Activated CD4-positive, alpha-beta T cell treated with anti-CD3 and anti-CD28 coated beads, Interleukin-2, amount 50 U/mL, for 16 hours (primary cell): ENCODE measurements at places on chromosomes 1 and 21.
A peak's percentile ranks its signal among the peaks of the same experiment; 100 is the strongest.

DNA sequence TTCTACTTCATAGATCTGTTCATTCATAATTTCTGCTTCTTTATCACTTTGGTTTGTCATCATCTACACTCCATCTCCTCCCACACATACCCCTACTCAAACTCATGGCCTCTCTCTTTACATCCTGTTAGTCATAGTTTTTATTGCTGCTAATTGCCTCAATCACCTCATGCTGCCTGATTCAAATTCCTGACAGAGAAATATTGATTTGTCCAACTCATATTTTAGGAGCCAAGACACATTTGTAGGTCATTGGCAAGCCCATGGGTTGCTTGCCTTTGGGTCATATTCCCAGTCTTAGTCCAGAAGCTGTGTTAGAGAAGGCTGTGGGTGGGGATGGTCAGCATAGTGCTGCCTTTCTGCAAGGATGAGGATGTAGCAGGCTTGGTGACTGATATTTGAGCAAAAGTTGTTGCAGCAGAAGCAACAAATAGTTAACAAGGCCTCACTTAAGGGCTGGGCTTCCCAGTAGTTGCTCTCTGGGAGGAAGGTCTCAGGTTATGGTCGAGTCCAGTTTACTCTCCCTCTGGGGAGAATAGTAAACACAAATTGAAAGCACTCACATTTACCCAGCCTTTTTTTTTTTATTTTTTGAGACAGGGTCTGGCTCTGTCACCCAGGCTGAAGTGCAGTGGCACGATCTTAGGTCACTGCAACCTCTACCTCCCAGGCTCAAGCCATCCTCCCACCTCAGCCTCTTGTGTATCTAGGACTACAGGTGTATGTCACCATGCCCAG, 22.4 kb upstream of the EPS15 start:
- peak; percentile 39 for DNase-seq

- peak; percentile 44 for DNase-seq
Measured at GRCh38 chr1:198088360-198089071, 68.3 kb upstream of the NEK7 start.

DNA sequence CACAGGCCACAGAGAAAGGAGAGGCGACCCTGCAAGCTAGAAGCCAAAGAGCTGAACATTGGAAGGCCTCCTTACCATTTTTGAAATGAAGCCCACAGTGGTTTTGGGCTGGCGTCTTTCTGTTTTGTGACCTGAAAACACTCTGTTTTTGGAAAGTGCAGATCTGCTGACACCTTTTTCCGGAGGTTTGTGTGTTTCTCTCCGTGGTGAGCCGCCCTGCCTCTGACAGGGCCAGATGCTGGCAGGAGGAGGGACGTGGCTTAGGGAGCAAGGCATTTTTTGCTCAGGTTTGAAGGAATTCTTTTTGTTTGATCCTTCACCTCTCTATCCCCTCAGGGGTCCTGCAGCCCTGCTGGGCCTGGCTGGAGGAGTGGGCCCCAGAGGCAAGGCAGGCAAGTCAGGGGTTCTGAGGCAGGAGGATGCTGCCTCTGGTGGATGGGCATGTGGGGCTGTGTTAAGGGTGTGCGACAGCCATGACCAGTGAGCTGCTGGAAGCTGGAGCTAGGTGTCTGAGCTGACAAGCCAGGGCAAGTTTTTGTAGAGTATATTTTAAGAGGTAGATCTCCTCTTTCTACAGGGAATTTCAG, 133.8 kb downstream of the CAMTA1 start:
- DNase-seq: no peak

- no peak for DNase-seq
Measured at GRCh38 chr1:43541721-43542401, 11.2 kb downstream of the PTPRF start.

DNA sequence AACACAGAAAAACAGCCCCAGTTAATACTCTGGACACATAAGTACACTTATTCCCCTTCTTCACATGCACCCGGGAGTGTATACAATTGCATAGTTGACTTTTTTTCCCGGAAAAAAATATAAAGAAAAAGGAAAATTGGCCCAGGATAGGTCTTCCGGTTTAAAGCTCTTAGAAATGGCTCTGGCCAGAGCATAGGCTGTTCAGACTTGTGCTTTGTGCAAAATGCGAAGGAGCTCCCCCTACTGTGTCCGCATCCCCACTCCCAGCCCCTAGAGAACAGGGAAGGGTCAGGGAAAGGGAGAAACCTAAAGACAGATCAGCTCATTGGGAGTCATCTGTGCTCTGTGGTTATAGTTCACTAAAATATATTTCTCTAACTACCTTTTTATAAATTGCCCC, 5.5 kb upstream of the MTMR11 start:
- DNase-seq: no peak

- no peak for DNase-seq
Measured at GRCh38 chr1:36583080-36583479, 100.4 kb upstream of the CSF3R start.

DNA sequence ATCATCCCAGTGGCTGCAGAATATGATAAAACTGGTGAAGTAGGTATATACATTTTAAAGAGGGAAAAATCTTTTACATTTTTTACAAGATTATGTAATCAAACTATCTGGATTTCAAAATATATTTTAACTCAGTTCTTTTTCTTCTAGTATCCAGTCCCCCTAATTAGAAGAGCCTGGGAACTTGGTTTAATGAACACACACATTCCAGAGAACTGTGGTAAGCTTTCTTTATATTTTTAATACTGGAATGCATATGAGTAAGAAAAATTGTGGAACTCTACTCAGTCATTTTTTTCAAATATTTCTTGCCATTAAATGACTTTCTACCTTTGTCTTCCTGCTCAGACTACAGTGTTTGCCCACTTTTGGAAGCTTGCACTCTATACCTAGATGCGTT, 8.2 kb downstream of the ACADM start:
- no peak for DNase-seq

DNA sequence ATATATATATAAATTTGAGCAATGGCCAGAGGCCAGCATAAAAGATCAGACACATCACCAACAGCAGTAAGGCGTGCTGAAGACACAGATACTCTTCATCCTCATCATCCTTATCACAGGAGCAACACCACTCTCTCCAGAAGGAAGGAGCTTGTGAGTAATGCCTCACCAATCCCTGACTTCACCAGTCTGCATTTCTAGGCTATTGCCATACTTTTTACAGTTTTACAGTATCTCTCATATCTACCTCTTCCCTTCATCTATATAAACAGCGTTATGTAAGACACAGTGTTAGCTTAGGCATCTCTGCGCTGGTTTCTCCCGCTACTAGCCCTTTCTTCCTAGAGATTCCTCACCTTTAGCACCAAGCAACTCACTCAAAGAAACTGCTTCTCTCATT, 2.4 kb upstream of the ABL2 start:
- no peak for DNase-seq

GRCh38 chr1:203082231-203082505, 3.6 kb downstream of the MYOG start:
- DNase-seq: no peak

GRCh38 chr1:31111290-31111951, 45.9 kb upstream of the PUM1 start:
- DNase-seq: no peak

GRCh38 chr1:192951691-192952460, 107.3 kb downstream of the UCHL5 start:
- no peak for DNase-seq

GRCh38 chr21:46518983-46519583, 60.4 kb downstream of the DIP2A start:
- DNase-seq: no peak

DNA sequence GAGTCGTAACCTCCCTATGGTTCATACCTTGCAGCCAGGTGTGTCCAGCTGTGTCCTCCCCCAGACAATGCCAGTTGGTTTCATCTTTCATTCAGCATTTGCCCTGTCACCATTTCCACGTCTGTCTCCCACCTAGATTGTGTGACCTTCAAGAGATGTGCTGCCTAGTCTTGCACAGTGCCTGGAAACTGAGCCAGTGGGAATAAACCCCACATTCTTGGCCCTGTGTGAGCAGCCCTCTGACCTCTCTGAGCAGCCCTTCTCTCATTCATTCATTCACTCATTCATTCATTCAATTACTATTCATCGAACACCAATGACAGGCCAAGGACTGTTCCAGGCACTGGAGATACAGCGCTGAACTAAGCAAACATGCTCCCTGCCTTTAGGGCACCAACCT, 115.7 kb downstream of the GRIK3 start:
- no peak for DNase-seq

DNA sequence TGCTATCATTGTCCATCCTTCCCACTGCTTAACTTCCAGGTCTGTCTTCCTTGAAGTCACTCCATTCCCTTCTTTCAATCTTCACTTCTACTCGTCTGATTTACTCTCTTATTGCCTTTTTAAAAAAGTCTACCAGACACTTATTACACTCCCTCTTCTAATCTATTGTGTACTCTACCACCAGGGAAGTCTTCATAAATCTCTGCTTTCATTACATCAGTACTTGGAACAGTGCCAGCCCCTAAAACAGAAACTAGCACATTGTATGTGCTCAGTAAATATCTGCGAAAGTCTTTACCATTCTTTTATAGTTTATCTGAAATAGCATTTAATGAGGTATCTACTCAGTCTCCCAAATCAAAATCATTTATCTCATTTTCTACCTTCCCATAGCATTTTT, 236.4 kb downstream of the USH2A start:
- no peak for DNase-seq

DNA sequence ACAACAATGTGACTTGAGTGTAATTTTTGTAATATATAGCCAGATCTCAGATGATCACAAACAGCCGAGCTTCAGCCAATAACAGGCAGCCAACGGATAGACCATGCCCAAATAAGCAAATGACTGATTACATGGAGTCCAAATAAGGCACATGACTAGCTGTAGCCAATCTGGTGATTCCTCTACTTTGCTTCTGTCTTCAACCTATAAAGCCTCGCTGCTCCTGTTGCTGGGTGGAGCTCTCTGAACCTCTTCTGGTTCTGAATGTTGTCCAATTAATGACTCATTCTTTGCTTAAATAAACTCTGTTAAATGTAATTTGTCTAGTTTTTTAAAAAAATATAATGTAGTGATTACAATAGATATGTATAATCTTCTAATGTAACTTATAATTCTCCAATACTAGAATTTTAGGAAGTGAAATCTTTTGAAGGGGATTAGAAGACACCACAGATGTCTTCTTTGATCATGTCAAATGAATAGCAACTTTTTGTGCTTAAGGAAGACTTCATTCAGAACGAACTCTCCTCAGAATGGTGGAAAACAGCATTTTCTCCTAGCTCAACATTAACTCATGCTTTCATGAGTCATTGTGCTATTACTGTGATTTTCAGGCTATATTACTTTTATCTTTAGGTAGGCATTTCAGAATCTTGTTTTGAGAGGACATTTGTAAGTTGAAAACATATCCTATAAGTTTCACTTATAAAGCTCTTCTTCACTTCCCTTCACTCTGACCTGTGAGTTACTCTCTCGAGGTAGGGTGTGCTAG, 857.8 kb upstream of the B3GALT2 start:
- DNase-seq: no peak

DNA sequence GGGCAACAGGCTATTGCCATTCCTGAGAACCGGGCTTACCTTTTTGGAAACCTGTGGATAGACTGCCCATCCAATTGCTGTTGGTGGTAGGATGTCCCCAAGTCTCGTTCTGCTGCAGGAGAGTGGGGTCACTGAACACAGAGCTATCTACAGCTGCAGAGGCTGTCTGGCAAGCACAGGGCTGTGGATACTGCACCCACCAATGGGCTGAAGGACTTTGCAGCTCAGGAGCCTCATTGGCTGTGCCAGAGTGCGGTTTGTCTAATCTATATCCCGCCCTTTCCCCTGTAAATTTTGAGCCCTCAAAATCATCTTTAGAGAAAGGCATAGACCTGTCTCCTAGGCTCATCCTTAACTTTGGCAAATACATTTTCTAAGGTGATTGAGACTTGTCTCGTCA, 15.3 kb downstream of the RNF187 start:
- no peak for DNase-seq

- DNase-seq: no peak
Measured at GRCh38 chr1:182395906-182396305, 4.3 kb upstream of the GLUL start.

DNA sequence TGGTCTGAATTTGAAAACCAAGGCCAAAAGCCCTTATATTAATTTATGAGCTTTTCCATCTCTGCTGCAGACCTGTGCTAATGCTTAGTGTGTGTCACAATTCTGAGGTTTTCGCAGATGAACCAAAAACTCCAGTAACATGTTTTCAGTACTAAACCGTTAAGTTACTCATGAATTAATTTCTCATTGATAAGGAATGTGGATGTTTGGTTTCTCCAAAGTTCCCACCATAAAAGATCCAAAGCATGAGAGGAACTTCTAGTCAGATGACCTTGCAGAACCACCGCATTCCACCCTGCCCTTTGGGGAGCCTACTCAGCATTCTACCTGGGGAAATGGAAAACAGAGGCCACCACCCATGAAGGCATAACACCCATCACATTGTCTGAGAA, 7.5 kb upstream of the LEPR start:
- no peak for DNase-seq

DNA sequence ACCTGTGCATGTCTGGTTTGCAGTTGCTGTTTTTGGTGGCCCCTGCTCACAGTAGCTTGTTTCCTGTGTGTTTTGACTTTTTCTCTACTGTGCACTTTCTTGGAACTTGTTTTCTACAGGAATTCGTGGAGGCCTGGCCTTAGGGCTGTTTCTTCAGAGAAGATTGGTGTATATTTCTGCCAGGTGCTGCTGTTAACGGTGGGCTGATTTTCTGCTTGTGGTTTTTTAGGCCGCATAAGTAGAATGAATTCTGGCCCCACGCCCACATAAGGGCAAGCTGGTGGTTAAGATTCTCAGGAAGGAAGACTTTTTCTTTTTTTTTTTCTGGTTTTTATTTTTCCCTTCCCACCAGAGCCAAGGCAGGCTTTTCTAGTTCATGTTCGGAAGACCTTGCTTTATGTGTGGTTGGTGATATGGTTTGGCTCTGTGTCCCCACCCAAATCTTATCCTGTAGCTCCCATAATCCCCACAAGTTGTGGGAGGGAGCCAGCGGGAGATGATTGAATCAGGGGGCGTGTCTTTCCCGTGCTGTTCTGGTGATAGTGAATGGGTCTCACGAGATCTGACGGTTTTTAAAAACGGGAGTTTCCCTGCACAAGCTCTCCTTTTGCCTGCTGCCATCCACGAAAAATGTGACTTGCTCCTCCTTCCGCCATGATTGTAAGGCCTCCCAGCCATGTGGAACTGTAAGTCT, 71.5 kb upstream of the DISP3 start:
- peak; percentile 34 for DNase-seq

- no peak for DNase-seq
Measured at GRCh38 chr1:8717148-8717547, 100.3 kb downstream of the RERE start.

GRCh38 chr1:15362737-15363128, 47.0 kb upstream of the EFHD2 start:
- DNase-seq: no peak

- no peak for DNase-seq
Measured at GRCh38 chr21:32562426-32562825, 22.9 kb downstream of the TCP10L start.

GRCh38 chr1:64137412-64137803, 66.0 kb upstream of the UBE2U start:
- no peak for DNase-seq

GRCh38 chr1:30194741-30195423, 528.5 kb downstream of the MATN1 start:
- DNase-seq: no peak

DNA sequence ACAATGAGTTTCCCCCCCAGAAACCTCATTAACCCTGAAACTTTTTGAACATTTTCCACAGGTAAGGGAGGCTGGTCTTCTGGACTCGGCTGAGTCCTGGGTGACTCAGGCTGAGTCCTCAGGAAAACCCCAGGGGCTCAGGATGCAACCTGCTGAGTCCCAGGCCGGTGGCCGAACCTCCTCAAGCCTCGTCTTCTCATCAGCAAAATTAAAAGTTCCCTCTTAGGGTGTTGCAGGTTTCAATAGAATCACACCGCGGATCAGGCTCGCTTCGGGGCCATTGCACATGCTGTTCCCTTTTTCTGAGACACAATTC, 35.0 kb upstream of the GRHL3 start:
- DNase-seq: no peak
